ENCODE measurements at places on chromosomes 3 and 15.

DNA sequence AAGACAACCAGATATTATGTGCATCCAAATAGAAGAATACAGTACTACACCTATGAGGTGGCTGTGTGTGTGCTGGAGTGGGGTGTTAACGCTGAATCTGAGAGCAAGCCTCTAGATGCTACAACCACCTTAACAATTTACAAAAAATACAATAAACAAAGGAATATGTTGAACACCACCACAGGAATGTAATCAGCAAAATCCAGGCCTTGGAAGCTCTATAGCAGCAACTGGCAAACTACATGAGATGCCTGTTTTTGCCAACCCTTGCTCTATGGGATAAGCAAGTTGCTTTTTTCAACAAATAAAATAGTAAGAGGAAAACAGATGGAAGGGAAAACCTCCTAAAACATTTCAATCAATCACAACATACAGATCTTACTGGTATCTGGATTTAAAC, 23.9 kb downstream of the SLTM start:
- no peak for DNase-seq

DNA sequence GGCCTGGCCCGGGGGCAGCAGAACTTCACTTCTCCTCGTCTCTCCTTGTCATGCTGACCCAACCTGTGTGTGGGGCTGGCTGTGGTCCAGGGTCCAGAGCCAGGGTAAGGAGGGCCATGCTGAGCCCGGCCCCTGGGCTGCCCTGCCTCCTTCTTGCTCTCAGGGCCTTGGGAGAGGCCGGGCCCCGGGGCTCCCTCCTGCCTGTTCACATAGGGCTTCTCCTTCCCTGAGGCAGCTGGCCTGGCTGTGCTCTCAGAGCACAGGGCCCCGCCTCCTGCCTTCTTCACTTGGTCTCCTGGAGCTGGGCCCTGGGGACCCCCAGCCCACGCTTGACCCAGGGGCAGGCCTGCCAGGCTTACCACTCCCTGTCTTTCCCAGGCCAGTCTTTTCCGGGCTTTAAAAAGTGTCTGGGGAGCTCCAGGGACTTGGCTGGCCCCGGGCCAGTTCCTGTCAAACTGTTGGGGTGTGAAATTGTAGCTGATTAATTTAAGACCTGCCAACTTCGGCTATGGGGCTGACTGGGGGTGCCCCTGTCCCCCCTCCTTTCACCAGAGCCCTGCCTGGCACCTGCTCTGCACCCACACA, 11.8 kb downstream of the PLXNA1 start:
- no peak for DNase-seq

DNA sequence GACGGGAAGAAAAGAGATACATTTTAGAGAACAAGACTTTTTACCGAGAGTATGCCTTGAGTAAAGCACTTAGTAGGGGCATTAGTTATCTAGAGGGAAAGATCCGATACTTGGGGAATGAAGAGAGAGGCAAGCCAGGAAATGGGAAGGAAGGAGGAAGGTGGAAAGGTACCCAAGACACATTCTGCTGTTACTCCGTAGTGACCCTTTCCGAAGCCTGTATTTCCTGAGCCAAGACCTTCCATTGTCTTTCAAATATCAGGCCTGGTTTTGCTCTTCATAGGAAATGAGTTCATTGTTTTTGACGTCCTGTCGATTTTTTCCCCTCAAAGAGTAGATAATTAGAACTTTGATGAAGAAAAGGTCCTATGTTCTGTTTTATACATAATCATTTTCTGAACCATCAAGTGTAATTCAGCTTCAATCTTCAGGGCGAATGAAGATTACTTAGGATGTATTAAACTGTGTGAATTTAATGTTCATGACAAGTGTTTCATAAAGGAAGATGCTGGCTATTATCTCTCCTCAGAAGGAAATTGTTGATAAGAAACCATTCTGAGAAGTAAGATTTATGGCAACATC, 95.7 kb downstream of the PPM1L start:
- DNase-seq, result no peak

DNA sequence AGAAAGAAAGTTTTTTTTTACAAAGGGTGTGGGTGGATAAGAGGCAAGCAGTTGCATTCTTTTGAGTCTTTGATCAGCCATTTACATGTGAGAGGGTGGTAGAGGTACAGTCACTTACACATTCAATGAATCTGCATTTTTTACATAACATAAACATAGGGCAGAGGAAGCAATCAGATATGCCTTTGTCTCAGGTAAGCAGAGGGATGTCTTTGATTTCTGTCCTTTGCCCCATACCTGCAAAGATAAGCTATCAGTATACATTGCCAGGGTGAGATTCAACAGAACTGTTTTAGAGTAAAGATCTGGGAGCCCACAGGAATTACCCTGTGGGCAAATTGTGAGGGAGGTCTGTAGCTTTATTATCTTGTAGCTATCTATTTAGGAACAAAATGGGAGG, 5.4 kb upstream of the PPP1R2 start:
- DNase-seq, result no peak

- no peak for DNase-seq
These were observed 140.8 kb downstream of the ADAM10 start for GRCh38 chr15:58608711-58609110.

GRCh38 chr3:65558826-65559225, 479.9 kb downstream of the MAGI1 start:
- DNase-seq, result no peak

DNA sequence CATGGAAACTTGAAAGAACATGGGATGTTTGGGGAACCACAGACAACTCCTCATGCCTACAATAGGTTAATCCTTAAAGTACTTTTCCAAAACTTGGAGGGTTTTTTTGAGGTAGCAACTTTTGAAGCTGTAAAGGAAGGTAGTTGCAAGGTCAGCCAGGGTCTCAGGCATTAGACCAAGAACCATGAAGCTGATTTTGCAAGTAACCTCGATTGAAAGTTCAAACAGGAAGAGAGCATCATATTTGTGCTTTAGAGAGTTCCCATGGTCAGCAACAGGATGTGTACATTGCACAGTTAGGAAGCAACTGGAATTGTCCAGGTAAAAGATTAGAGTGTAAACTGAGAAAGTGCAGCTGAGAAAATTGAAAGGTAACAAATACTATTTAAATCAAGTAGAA, 199.8 kb upstream of the NR2F2 start:
- DNase-seq, result no peak

- no peak for DNase-seq
These were observed 18.1 kb downstream of the DNAJB11 start for GRCh38 chr3:186588632-186589031.

- no peak for DNase-seq
These were observed 23.3 kb upstream of the CHMP2B start for GRCh38 chr3:87203809-87204208.

DNA sequence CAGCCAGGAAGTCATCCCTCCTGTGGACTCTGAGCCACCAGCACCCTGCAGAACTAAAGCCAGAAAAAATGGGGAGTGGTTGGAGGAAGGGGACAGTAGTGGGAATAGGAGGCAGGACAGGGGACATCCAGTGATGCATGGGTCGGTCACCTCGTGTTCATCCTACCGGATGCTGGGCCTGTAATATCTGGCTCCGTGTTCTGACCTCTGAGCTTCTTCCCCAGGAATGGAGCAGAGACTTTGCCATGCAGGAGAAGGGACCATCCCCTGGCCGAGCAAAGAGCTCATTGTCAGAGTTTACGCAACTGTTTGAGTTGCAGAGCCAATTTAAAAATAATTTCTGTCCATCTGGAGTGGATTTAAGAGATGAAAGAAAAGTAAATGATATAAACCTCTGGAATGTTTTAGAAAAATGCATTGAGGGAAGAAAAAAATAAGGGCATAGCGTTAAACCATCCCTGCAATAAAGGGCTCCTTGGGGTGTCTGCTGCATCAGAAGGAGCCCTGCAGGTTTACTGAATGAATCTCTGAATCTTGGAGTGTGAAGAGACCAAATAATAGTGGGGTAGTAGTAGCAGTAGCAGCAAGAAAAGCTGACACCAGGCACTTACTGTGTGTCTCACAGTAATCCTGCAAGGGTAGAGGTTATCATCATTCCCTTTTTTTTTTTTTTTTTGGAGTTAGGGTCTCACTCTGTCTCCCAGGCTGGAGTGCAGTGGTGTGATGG, 70.9 kb downstream of the AAGAB start:
- DNase-seq, result no peak

DNA sequence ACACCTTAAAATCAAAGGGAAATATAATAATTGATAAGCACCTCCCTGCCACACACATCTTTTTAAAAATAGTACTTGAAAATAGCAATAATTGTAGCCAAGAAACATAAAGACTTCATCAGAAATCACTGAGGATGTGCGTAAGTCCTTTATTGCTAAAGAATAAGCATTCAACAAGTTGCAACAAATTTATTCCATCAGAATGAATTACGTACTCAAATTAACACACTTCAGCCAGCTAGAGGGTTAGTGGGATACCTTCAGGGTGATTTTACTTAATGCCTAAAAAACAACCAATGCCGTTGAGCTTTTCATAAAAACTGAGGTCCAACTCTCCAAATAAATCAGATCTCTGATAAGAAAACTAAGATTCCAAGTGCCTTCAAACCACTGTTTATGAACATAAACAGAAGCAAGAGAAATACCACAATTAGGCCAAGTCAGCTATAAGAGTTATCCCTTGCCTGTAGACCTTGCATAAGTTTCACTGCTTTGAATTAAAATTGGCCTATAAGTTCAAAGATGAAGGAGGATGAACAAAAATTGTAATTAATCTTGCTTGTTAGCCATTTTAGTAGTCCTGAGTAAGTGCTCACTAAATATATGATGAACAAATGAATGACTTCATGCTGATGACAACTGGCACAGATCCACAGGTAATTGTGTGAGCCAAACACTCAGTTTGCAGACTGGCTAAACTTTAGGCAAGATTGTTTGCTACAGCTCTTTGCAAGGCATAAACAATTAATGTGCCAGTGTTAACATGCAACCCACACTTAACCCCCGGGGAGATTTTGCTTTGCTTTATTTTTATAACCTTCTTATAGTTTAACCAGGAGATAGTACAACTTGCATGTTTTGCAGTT, 375.1 kb upstream of the THBS1 start:
- DNase-seq, result no peak

- peak; percentile 41 for DNase-seq
These were observed 1.1 kb downstream of the CNBP start for GRCh38 chr3:129182390-129183185.

- no peak for DNase-seq
These were observed 6.4 kb downstream of the OPA1 start for GRCh38 chr3:193599393-193599792.

- no peak for DNase-seq
These were observed 27.1 kb upstream of the SLC30A4 start for GRCh38 chr15:45549541-45550220.

DNA sequence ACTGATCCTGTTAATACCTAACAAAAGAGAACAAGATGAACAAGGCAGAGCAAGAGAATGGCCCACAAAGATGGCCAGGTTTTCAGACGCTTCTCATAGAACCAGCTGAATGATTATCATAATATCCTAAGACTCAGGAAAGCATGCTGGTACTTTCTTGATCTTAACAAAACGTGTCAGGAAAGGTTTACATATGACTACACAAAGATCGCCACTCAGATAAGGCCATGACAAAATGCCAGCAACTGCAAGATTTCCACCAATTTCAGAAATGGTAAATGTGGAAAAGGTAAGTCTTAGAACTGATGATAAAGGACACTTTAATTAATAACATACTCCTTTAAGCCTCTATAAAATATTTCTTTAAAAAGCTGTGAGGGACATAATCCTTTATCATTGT, 108.8 kb downstream of the DLG1 start:
- no peak for DNase-seq

- DNase-seq, result no peak
These were observed 87.3 kb upstream of the IGSF10 start for GRCh38 chr3:151548195-151548594.

GRCh38 chr3:50254577-50255250, 14.2 kb upstream of the SEMA3B start:
- DNase-seq, result no peak

DNA sequence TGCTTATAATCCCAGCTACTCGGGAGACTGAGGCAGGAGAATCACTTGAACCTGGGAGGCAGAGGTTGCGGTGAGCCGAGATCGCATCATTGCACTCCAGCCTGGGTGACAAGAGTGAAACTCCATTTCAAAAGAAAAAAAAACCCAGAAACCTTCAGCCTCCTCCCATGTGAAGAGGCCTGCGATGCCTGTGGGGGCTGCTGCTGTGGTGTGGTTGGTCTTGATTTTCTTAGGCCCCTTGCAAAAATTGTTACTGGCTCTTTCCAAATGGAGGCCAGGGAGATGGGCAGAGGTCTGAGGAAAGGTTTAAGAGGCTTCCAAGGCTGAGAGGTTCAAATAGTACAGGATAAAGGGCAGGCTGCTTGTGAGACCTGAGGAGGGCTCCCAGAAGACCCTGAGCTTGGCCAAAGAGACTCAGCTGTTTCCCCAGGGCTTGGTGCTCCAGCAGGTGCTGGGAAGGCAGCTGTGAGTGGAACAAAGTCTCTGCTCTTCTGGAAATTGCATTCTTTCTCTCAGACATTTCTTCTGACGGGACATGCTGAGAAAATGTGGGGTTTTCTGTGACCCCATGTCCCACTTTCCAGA, 18.4 kb downstream of the GCSAM start:
- DNase-seq, result no peak

- DNase-seq, result no peak
These were observed 48.4 kb upstream of the IP6K2 start for GRCh38 chr3:48765376-48765775.

All from activated CD4-positive, alpha-beta T cell treated with anti-CD3 and anti-CD28 coated beads for 48 hours (primary cell).